ENCODE measurements at places on chromosomes 6 and 20.

- DNase-seq: no peak
Measured at GRCh38 chr20:18388860-18389259, 78.0 kb downstream of the DZANK1 start.

GRCh38 chr6:37368961-37369320 is 15.2 kb downstream of the RNF8 start:
- DNase-seq: no peak

GRCh38 chr6:24251339-24251738 is 106.5 kb downstream of the DCDC2 start:
- DNase-seq: no peak

- no peak for DNase-seq
Measured at GRCh38 chr6:50848989-50849795, 30.5 kb downstream of the TFAP2B start.

GRCh38 chr20:52251136-52251700 is 59.6 kb upstream of the ZFP64 start:
- DNase-seq: no peak

DNA sequence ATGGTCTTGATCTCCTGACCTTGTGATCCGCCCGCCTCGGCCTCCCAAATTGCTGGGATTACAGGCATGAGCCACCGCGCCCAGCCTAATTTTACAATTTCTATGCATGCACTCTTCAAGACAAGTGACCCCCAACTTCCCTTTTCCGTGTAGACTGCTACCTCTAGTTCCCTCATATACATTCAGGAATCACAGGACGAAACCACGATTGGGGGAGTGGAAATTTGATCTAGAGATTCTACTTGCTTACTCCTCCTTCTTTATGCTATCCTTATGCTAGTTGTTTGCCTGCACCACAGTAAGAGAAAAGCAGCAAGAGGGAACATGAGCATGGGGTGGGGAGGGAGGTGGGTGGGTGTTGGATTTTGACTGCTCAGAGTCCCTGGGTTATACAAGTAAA is 34.9 kb downstream of the OSTM1 start:
- no peak for DNase-seq

DNA sequence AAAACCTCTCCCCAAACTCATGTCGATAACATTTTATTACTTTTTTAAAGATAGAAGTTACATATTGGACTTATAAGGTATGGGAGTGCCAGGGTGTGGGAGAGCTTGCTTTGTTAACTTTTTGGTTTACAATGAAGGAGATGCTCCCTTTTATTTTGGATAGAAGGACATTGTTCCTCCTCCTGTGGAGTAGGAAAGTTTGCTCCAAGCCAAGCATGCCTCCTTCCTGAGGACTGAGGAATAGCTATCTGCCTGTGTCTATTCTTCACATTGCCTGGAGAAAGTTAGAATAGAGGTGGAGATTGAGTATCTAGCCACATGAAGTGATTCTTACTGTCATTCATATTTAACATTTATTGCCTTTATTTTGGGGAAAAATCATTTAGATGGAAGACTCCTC is 71.9 kb downstream of the EYA4 start:
- no peak for DNase-seq

DNA sequence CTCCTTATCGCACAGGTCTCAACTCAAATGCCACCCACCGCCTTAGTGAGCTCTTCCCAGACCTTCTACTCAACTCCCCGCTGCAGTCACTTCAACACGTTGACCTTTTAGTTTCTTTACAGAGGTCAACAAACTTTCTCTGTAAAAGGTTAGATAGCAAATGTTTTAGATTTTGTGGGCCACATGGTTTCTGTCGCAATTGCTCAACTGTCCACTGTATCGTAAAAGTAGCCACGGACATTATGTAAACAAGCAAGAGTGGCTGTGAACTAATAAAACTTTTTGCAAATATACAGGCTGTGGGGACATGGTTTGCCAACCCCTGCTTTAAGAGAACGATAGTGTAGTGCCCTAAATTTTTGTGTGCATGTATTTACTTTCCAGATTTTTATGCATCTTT is 247.6 kb upstream of the TSHZ2 start:
- DNase-seq: no peak

- no peak for DNase-seq
Measured at GRCh38 chr6:99416226-99416625, 8.9 kb downstream of the PNISR start.

GRCh38 chr6:148407372-148407771 is 64.7 kb downstream of the SASH1 start:
- DNase-seq: no peak

DNA sequence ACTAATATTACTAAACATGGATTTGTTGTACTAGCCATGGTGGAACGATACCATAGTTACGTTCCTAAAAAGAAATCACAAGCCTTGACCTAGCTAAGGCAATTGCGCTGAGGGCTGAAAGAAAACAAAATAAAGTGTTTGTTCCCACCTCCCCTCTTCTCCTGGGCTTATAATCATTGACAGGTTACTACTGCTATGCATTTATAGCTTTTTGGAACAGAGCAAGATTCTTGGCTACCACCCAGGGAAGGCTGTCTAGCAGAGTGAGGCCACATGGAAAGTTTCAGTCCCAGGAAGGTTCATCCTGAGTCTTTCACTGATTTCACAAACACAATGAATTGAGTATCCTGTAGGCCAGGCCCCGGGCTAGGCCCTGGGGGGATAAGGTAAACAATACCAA is 84.6 kb downstream of the TMEM170B start:
- no peak for DNase-seq

- DNase-seq: no peak
Measured at GRCh38 chr6:14278446-14278845, 160.9 kb downstream of the CD83 start.

GRCh38 chr6:33716890-33717632 is 5.6 kb upstream of the UQCC2 start:
- DNase-seq: no peak

- DNase-seq: no peak
Measured at GRCh38 chr6:35260591-35261570, 1.3 kb downstream of the ZNF76 start.

- DNase-seq: no peak
Measured at GRCh38 chr6:21332660-21333059, 260.9 kb upstream of the SOX4 start.

- no peak for DNase-seq
Measured at GRCh38 chr6:83126807-83127206, 59.3 kb downstream of the DOP1A start.

DNA sequence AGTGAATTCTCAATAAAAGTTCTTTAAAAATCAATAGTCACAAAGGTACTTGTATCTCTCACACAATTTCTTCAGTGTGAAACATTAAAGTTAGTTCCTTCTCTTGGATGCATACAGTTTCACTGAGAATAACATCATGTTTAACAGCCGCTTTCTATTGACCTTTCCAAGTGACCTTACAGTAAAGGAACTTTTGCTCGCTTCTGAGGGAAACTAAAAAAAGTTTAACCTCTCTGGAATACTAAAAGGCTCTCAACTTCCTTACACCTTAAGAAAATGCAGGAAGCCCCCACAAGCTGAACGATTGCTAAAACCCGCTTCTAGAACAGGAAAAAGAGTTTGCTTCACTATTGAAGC is 1.3 kb downstream of the RRAGD start:
- no peak for DNase-seq

GRCh38 chr6:170067923-170068360 is 222.9 kb downstream of the DLL1 start:
- DNase-seq: no peak

DNA sequence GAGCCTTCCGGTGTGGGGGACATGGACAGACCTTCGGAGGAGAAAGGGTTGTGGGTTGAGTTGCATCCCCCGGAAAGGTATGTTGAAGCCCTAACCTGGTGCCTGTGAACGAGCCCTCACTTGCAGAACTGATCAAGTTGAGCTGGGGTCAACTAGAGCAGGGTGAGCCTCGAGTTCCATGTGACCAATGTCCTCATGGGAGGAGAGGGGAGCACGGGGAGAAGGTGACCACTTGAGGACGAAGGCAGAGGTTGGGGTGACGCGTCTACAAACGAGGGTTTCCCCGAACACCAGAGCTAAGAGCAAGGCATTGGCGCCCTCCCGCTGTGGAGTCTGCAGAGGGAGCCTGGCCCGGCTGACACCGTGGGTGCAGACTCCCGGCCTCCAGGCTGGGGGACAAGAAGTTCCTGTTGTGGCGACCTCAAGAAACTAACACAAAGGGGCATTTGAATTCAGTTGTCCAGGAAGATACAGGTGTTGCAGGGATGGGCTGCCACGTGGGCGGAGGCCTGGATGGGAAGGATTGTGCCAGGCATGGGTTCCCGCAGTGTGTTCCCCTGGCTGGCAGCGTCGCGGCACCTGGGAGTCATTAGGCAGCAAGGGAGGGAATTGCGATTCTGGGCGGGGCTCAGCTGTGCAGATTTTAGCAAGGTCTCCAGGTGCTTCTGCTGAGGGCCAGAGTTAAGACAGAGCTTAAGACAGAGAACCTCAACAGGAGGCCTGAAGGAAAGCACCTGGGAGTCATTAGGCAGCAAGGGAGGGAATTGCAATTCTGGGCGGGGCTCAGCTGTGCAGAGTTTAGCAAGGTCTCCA is 20.4 kb upstream of the UNC93A start:
- no peak for DNase-seq

GRCh38 chr20:47783828-47784598 is 1.3 kb downstream of the SULF2 start:
- DNase-seq: no peak

DNA sequence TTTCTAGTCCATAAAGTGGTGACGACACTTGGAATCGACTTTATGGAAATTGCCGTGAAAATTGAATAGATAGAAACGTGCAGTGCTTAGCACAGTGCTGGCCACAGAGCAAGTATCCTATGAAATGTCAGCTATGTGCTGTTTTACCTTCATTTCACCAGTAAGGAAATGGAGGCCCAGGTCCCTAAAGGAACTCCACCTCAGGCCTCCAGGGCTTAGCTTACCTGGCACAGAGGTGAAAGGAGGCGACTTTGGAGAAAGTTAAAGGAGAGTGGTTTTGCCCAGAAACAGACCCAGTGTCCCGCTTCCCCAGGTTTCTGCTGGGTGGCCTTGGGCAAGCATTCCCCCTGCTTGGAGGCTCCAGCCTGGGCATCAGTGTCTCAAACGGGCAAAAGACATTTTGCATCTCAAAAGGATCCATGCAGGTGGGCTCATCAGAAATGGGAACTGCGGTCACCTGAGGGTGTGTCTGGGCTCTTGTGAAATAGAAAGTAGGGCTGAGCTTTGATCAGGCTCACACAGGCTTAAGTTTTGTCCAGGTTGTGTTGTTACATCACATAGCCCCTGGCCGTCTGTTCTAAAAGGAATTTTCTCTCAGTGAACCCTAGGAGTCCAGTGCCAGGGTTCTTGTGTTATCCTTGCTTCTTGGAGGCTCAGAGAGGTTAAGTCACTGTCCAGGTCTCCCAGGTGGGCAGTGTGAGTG is 6.8 kb upstream of the TULP1 start:
- DNase-seq: no peak

GRCh38 chr20:63968928-63969760 is 586 bp downstream of the ZNF512B start:
- DNase-seq: no peak

DNA sequence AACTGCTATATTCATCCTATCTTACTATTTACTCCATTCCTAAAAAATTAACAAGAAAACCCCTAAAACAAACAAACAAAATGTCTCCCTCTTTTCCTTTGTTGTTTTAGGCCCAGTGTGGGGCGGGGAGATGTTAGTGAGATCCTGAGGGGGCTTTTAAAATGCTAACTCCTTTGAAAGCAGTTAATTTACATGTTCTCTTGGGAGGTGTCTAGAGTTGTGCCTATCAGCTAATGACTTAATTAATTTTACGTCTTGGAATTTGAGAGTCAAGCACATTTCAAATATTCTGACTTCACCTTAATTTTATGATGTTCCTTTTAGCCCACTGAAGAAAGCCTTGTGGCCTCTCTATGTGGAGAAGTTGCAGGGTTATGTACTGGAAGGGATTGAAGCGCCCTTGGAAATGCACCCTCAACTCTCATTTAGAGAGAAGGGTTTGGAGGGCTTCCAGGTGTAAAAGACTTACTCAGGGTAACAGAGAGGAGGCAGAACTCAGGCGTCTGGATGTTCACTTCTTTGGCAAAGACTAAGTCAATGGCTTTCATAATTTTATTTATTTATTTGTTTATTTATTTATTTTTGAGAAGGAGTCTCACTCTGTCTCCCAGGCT is 4.9 kb downstream of the SASH1 start:
- no peak for DNase-seq

DNA sequence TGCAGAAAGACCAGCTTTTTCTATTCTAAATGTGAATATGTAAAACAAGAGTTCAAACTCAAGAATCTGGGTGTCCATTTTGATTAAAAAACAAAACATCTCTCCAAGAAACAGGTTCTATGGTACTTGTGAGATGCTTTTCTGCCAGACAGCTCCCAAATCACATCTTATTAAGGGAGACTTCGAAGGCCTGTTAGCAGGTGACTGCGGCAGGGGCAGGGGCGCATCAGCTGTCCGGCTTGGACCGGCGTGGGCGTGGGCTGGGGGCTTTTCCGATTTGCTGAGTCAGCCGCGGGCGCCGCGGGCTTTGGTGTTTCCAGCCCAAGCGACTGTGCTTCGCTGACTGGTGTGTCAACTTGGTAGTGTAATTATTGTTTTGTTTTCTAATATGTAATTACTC is 32.6 kb downstream of the TFAP2A start:
- DNase-seq: no peak

GRCh38 chr20:48192109-48192508 is 406.8 kb upstream of the SULF2 start:
- DNase-seq: no peak

- DNase-seq: no peak
Measured at GRCh38 chr6:101992286-101992685, 598.8 kb downstream of the GRIK2 start.

DNA sequence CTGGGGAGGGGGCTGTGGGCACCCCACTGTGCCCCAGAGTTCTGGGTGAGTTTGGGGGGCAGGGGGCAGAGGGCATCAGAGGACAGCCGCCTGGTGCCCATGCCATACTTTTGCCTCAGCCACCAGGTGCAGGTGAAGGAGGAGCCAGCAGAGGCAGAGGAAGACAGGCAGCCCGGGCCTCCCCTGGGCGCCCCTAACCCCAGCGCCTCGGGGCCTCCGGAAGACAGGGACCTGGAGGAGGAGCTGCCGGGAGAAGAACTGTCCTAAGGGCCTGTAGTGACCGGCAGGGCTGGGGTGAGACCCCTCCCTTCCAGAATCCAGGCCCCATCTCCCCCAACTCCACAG is 39.6 kb upstream of the MDFI start:
- DNase-seq: no peak

GRCh38 chr6:166417285-166417691 is 34.5 kb upstream of the MPC1 start:
- DNase-seq: no peak

- no peak for DNase-seq
Measured at GRCh38 chr6:7087066-7087465, 20.7 kb upstream of the RREB1 start.

DNA sequence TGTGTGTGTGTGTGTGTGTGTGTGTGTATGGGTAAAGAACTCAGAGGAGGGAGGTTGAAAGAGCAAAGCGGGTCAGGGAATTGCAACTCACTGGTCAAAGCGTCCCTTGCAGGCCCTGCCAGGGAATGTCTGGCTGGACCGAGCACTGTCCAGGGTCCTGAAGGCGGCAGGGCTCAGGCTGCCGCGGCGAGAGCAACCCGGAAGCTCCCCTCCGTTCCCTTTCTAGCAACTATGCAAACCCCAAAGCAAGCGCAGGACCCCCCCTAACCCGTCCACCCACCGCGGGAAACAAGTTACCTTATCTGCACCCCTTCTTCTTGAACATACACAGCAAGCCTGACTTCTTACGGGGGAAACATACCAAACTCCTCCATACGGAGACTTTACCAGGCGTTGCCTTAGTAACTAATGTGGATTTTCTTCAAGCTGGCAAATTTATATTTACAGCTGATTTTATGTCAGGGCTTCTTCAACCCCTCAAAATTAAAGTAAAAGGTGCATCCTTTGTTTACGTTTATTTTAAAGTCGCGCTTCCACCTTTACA is 538 bp upstream of the GRM1 start:
- DNase-seq: no peak

Measured in activated CD4-positive, CD25-positive, alpha-beta regulatory T cell (primary cell).